ENCODE measurements at places on chromosomes 5 and 9.

- no peak for DNase-seq
These were observed 9.8 kb upstream of the RICTOR start for GRCh38 chr5:39083968-39084367.

GRCh38 chr9:78821126-78821822, 524.3 kb downstream of the PSAT1 start:
- DNase-seq, result peak; percentile 26

GRCh38 chr9:76581731-76582130, 122.7 kb downstream of the GCNT1 start:
- DNase-seq, result no peak

- DNase-seq, result no peak
These were observed 55.7 kb upstream of the CARTPT start for GRCh38 chr5:71663191-71663969.

DNA sequence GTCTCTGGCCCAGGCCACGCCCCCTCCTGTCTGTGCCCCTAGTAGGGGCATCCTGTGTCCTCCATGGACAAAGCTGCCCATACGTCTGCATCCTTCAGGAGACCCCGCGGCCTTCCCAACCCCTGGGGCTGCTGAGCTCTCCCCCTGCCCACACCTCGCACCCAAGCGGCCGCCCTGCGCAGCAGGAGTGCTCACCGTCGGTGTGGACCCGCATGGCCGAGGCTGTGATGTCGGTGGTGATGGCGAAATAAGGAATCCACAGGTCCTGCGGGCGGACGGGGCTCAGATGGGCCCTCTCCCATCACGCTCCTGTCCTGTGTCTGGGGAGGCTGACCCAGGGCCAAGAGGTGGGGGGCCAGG, 4.8 kb upstream of the NSMF start:
- no peak for DNase-seq

- no peak for DNase-seq
These were observed 113.9 kb upstream of the BRINP1 start for GRCh38 chr9:119483153-119483552.

DNA sequence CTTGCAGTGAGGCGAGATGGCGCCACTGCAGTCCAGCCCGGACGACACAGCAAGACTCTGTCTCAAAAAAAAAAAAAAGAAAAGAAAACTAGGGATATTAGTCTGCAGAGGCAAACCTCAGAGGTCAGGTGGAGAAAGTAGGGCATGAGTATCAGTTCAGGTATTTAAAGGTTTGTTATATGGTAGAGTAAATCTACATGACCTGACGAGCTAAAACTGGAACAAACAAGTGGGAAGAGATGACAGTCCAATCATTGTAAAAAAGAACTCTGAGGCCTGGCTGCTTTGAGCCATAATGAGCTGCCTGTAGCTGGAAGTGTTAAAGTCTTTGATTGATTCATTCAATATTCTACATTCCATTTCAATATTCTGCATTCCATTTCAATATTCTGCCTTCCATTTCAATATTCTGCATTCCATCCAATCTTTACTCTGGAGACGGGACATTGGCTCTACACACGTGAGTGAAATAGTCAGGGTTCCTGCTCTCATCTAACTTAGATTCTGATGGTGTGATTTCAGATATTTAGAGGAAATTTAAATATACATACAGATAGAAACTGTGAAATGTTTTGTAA, 28.9 kb upstream of the GRAMD2B start:
- no peak for DNase-seq

DNA sequence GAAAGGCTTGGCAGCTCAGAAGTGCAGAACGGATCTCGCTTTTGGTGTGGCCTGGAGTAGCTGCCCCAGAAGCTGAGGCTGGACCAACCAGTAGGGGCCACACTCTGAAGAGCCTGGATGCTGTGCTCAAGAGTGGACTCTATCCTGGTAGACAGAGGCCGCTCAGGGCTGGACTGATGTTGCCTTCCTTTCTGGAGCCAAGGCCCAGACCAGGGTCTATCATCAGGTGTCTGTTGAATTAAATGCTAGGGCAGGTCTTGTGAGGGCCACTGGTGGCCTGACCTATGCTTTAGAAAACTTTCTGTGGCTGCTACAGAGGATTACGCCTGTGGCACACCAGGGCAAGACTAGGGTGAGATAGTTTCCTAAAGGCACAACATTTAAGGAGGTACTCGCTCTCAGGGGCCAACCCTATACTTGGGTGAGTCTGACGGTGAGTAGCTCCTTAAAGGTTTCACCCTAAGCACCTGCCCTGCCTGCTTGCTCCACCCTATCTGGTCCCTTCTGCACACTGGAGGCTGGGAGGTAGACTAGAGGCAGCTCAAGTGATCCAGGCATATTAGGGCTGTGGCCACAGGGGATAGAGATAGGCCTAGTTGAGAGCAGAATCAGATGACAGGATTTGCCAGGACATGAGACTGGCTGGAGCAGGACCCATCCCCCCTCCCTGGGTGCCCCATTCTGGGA, 9.8 kb upstream of the IRF1 start:
- no peak for DNase-seq

GRCh38 chr5:42721484-42721883, 35.1 kb upstream of the CCDC152 start:
- DNase-seq, result no peak

DNA sequence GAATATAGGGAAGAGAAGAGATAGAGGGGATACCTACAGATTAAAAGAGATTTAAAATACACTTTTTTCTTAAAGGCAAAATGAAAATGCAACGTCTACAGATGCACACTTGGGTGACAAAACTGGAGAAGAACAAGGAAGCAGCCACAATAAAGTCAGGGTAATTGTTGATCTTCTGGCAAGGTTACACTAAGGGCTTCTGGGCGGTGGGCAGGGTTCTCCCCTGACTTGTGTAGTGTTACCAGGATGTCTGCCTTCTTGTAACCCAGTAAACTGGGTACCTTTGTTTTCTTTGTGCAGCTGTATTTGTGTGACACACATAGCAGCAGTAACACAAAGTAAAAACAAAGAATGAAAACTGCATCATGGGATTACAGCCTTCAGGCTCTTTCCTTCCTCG, 37.8 kb downstream of the EPB41L4B start:
- no peak for DNase-seq

- DNase-seq, result no peak
These were observed 69.3 kb downstream of the KIAA1958 start for GRCh38 chr9:112555844-112556482.

GRCh38 chr9:33329979-33330378, 39.7 kb downstream of the NFX1 start:
- peak; percentile 52 for DNase-seq

DNA sequence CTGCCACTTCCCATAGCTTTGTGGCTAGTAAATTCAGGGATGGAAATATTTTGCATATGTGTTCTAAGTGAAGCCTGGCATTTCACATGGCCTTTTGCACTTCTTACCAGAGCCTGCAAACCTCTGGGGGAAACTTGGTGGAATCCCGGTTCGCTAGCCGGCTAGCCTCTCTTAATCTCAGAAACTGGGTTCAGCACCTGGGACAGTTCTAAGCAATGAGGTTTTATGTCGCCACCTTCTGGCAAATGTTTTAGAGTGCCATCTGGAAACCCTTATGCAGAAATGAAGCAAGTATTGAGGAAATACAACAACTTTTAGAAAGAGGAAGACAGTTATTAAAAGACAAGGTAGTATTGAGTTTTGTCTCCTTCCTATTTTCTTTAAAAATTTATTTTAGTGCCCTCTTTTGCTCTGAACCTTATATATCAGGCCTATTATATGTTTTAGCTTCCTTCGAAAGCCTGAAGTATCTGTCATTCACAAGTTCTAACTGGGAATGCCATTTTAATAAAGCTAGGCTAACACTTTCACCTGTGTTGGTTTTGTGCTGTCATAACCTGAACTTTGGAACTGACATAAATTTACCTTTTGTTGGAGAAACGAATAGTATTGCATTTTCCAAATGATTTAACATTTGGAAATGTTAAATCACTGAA, 963 bp upstream of the HTR1A start:
- DNase-seq, result peak; percentile 29

DNA sequence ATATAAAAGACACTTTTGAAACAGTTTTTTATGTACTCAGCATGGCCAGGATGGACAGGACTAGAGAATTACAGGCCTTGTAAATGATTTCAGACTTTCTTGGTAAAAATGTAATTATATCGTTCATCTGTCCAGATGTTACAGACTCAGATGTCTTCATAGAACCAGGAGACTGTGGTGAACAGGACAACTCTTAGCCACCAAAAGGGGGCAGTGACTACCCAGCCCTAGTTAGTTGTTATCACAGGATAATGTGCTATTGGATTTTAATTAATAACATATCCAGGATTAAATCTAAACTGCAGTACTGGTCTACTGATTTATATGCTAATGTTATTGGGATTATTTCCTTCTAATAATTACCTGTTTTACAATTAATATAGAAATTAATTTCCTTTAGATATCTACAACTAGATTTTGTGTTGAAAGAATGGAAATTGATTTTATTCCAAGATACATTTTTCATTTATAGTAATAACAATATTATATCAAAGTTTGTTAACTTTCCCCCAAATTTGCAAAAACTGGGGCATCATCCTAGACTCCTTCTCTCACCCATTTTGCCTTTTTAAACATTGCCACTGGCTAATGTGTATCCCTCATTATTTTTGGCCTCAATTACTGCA, 99.4 kb downstream of the MTREX start:
- peak; percentile 19 for DNase-seq

GRCh38 chr9:34230556-34230955, 51.7 kb downstream of the UBAP1 start:
- DNase-seq, result no peak

DNA sequence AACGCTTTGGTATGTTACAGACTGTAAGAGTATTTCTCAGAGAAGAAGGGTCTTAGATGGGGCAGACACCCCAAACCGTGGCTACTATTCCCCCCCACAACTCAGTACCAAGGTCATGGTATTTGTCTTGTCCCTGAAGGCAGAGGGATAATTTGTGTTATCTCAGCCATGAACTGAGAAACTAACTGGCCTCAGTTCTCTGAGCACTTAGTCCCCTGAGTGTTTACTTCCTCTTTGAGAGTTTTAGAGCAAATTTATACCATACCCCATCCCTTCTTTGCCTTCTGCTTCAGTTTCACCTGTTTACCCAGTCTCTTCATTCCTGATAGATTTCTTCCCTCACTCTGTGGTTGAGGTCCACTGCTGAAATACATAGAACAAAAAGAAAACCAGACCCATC, 183.9 kb downstream of the LRRC70 start:
- no peak for DNase-seq

- DNase-seq, result no peak
These were observed 739.3 kb downstream of the NR2F1-AS1 start for GRCh38 chr5:92841604-92842155.

DNA sequence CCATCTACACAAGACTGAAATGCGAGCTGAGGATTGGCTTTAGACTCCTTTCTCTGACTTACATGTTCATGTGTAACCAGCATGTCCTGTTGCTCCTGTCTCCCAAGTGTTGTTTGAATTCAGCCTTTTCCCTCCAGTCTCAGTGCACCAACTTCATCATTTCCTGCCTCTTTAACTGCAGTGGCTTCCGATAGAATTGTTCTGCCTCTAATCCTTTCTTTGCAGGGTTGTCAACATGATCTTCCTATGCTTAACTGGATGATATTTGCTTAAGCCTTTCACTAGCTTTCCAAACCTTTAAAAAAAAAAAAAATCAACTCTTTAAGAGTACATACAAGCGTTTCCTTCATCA, 6.7 kb upstream of the FYB1 start:
- DNase-seq, result no peak

DNA sequence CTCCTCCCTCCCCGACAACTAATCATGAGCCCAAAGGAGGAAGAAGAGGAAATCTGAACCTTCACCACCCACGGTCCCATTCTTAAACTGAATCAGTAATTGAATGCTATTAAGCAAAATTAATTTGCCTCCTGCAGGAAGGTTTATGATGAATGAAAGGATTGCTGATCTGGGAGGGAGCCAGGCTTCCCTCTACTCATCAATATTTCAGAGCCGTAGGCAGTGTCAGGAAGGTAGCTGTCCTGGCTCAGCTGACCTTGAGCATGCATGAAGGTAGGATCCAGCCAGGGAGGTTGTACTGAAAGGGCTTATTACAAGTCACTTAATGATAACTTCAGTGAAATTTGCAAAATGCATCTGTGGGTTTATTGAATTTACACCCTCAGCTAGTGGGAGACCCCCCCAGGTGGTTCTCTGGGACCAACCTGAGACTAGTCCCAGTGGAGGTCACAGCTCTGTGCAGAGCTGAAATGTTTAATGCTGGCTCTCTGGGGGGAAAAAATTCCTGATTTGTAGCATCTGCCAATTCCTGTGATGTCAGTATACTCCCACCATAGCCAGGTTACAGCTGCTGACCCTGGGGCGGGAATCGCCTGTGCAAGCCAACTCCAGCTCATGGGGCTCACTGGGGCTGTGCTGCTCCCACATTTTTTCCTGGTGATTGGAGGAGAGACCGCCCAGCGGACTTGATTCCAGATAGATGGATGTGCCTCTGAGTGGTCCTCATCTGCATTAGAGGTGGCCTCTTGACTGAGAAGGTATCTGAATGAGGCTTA, 47.9 kb upstream of the NCS1 start:
- no peak for DNase-seq

GRCh38 chr5:11046160-11046559, 285.1 kb upstream of the DAP start:
- DNase-seq, result no peak

GRCh38 chr5:94888674-94889073, 270.2 kb downstream of the SLF1 start:
- no peak for DNase-seq

DNA sequence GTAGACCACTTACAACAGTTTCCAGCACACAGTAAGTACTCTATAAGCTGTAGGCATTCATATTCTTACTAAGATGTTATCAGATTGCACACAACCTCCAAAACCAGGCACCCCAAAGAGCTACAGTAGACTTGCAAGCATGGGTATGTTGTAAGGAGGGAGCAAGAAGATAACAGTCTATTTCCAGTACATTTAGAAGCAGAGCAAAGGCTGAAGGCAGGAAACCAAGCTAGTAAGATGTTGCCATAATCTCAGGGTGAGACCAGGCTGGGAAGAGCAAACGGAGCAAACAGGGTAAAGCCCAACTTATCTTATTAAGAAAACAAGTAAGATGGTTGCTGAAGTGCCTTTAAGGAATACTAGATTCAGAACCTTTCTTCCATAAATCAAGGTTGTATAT, 161.1 kb downstream of the GLIS3 start:
- no peak for DNase-seq

GRCh38 chr9:14306188-14306587, 7.8 kb downstream of the NFIB start:
- DNase-seq, result no peak

GRCh38 chr5:76351176-76351575, 51.9 kb upstream of the IQGAP2 start:
- no peak for DNase-seq

GRCh38 chr5:37494756-37495155, 115.6 kb downstream of the WDR70 start:
- DNase-seq, result no peak

- no peak for DNase-seq
These were observed 329.9 kb downstream of the KIF4B start for GRCh38 chr5:155343468-155343867.

DNA sequence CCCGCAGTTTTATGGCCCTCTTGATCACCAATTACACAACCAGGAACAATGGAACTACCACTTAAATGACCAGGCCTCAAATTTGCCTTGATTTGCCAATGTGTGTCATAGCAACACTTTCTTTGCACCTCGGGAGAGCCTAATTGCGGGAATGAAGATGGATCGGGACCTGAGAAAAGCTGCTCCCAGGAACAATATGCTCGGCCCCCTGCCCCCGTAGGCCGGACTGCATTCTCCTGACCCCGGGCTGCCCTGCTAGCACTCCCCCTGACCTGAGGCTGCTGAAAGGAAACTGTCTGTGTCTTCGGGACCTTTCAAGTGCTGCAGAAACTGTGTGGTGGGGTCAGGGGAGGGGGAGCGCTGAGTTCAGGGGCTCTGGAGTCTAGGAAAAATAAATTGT, 294.3 kb upstream of the IRX1 start:
- DNase-seq, result no peak

GRCh38 chr5:181105391-181106025, 25.5 kb downstream of the OR2V1 start:
- DNase-seq, result no peak
